ENCODE measurements at places on chromosomes 1 and 21.

DNA sequence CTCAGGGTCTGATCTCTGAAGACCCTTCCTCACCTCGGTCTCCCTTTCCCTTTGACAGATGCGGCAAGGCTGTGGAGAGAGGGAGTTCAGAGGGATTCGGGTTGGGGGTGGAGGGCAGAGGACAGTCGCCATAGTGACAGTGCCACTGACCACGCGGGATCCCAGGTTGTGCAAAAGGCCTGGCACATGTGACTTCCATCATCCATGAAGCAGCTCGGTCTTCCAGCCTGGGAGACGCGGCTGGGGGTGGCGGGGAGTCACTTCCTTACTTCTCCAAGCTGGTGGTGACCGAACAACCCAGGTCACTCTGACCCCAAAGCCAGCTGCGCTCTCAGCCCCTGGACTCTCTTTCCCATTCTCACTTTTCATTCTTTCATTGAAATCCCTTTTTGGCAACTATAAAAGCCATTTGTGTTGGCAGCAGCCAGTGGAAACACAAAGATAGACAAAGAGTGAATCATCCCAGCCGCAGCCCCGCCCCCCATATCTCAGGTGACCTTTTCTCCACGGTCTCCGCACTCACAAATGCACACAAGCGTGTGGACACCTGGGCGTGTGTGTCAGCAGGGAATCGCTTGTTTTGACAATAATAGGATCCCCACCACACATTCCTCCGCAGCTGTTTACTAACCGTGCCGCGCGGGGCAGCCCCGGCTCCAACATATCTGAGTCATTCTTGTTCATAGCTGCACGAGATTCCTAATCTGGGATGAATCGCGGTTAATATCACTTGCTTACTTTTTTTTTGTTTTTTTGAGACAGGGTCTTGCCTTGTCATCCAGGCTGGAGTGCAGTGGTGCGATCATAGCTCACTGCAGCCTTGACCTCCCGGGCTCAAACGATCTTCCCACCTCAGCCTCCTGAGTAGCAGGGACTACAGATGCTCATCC lies 68.3 kb downstream of the DHRS3 start:
- DNase-seq: peak; percentile 68

- DNase-seq: no peak
Observed at GRCh38 chr1:246678816-246679793, 45.1 kb upstream of the SCCPDH start.

DNA sequence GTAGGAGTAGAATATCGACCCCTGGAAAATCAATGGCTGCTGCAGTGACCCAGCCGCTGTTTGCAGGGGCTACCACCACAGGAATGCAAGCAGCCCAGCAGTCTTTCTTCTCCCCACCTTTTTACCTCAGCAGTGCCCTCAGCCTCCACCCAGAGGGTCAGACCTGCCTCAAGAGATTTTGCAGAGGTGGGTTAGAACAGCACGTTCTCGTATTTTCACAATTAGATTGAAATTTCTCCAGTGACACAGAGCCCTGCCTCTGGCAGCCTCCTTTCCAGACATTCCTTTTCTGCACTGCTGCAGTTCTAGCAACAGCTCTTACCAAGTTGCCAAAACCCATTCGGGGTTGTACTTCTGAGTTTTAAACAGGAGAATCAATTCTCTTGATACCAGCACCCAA lies 38.3 kb upstream of the PIGV start:
- no peak for DNase-seq

DNA sequence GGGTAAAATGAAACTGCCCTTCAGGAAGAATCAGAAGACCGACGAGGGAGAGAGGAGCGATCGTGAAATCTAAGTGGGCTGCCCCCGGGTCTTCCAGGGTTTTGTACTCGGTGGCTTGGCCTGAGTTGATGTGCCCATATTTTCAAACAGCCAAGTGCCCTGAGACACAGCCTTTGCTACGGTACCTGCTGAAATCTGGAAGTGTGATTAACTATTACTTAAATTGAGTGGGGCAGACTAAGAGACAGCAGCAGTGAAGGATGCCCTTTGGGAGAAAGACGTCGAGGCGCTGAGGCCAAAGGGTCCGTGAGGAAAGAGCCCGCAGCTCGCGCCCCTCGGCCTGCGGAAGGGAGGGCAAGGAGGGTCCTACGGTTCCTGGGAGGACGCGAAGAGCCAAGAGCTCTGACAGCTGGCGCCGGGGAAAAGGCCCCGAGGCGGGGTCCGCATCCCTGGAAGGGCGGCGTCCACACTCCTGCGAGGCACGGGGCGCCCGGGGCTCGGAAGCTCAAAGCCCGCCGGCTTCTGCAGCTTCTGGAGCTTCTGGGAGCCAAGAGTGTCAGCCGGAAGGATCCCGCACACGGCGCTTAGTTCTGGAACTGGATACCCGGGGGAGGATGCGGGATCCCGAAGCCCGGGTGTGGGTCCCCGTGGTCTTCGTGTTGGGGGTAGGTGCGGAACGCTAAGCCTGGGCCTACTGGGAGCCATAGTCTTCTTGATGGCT lies 15.4 kb upstream of the RNU1-4 start:
- no peak for DNase-seq

- DNase-seq: no peak
Observed at GRCh38 chr1:170461762-170462384, 70.1 kb upstream of the GORAB start.

GRCh38 chr1:243939167-243939848 lies 89.3 kb upstream of the AKT3 start:
- DNase-seq: no peak

DNA sequence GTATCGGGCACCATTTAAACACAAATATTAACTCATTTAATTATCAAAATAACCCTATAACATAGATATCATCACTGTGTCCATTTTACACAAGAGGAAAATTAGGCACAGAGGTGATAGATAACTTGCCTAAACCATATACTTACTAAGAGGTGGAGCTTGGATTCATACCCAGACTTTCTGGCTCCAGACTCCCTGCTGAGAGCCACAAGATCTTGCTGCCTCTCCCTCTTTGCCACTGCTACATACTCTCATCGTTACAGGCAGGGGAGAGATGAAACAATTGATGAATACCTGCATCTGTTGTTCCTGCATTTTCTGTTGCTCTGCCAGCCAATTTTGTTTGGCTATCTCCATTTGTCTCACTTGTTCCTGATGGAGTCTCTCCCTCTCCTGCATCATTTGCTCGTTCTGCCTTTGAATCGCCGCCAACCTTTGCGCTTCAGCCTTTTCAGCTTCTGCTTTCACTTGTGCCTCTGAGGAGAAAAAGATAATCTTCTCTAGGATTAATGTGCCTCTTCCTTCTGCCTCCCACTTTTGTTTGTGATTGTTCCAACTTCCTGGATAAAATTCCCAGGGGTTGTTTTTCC lies 10.6 kb downstream of the GBP5 start:
- DNase-seq: peak; percentile 26

DNA sequence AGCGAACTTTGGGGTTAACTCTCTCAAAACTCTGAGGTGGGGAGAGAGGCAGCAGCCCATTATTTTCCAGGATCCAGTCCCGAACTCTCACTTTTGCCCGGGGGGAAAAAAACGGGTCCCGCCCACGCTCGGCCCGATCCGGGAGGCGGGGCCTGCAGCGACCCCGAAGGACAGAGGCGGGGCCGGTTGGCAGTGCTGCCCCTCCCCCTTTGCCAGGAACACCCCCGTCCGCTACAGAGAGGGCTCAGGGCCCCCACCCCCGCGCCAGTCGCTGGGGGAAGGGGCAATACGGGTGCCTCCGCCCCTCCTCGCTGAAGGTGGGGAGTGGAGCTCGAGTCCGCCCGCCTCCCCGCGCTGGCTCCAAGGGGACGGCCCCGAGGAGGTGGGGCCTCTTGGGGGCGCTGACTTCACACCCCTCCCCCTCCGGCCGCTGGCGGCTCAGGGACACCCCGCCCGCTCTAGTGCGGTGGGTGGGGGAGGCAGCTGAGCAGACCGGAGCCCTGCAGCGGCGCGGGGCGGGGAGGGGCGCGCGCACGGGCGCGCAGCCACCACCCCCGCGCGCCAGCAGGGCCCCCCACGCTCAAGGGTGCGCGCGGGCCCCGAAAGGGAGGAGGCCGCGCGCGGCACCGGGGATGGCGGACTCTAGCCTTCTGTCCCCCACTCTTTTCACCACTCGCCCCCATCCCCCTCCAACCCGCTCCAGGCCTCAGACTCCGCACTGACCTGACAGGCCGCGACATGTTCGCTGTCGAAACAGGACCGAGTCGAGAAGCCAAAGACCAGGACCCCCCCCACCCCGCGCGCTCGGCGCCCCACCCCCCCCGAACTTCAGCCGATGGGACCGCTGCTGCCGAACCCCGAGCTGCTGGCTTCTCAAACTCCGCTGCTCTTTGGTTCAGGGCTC lies 496 bp downstream of the NUCKS1 start:
- DNase-seq: peak; percentile 96

- DNase-seq: no peak
Observed at GRCh38 chr1:171090604-171091003, at the start of gene FMO3. FMO3 (plus strand) TSS chr1:171090905; CDS start chr1:171092659, 1,754 bp downstream.

GRCh38 chr1:184535191-184535970 lies 148.6 kb downstream of the C1orf21 start:
- no peak for DNase-seq

GRCh38 chr1:32772281-32773017 lies 44.7 kb downstream of the YARS1 start:
- DNase-seq: no peak

- DNase-seq: no peak
Observed at GRCh38 chr1:43584204-43584603, 53.5 kb downstream of the PTPRF start.

- no peak for DNase-seq
Observed at GRCh38 chr21:46634427-46634826, 1.0 kb upstream of the PRMT2 start.

- no peak for DNase-seq
Observed at GRCh38 chr1:86380257-86380861, 15.8 kb downstream of the ODF2L start.

- DNase-seq: no peak
Observed at GRCh38 chr1:187237542-187237941, 408.8 kb downstream of the PLA2G4A start.

DNA sequence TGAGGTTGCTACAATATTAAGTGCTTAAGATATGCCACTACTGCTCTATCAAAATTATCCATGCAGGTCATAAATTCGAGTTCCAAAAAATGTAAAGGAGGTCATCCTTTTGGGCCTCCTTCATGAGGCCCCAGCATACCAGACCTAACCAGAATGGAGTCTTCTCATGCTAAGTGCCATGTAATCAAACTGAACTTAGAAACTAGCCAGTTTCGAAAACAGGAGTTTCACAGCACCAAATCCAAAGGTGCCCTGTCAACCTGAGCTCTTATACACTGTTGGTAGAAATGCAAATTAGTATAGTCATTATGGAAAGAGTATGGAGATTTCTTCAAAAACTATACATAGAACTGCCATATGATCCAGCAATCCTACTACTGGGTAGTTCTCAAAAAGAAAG lies 320.5 kb downstream of the ST6GALNAC3 start:
- DNase-seq: no peak

DNA sequence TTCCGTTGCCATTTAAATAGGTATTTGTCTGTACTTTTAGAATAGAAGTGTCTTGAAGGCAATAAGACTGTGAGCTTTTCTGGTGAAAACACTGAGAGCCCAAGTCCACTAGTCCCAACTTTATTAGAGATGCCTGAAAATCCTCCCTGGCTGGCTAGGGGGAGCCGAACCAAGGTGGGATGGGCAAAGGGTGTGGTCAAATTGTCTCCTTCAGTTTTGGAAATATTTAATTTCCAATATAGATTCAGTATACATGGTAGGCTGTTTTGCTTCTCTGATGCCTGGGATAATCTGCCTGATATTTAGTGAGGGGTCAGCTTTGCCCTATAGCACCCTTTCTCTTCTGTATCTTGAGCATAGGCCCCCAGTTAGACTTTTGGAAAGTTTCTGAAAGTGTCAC lies 3.5 kb downstream of the ROR1 start:
- no peak for DNase-seq

DNA sequence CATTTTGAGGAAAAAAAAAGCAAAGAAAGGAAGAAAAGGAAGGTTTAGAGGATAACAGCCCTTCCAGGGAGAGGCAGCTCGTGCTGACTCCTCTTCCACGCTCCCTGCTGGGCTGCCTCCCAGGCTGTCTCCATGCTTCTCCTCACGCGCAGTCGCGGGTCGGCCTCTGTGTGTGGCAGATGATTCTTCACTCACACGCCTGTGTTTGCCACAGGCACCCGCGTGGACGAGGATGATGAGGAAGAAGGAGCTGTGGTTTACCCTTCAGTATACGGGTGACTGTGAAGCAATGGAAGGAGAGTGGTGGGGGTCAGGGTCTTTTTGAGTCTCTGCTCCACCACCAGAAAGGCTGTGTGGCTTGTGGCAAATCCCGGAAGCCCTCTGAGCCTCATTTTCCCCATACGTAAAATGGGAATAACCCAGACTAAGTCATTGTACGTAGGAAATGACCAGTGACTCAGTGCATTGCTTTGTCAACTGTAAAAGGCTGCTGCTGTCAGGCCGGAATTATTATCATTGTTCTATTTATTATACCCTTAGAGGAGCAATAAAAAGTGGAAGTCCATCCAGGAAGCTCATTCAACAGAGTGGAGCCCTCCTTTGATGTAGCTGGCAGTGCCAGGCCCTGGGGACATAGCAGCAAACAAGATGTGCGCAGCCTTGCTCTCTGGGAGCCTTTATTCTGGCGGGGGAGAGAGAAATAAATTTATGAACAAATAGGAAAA lies 11.9 kb upstream of the SH2D2A start:
- DNase-seq: no peak

DNA sequence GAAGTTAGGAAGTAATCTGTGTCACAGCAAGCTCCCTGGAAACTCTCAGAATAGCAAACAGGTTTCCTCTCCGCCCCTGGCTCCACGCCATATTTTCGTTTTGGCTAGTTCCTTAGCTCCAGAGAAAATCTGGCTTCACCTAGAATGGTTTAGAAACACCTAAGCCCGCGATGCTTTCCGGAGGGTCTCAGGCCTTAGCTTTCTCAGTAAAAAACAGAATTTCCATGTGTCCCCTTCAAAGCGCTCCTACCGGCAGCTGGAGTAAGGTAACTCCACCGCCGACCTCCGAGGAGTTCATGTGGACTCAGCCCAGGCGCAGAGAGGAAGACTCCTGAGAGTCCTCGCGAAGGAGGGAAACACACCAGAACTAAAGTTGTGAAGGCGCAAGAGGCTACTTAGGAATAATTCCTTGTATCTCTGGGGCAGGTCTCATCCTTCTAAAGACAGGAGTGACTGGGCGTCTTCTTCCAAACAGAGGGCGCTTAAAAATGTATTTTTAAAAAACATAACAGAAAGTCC lies 406 bp downstream of the KIAA0040 start:
- DNase-seq: peak; percentile 67

DNA sequence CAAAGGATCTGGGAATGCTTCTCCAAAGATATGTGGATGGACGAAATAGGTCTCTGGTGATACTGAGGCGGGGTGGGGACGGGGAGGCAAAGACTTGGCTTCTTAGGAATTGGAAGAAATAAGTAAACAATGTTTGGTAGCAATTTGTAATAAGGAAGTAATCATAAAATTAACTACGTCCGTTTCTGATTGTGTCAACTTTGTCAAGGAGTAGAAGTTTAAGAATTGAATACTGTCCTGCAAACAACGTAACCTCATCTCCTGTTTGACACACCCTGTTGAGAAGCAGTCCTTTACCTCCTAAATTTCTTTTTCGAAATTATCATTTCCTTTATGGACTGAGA lies 471 bp downstream of the POLR3C start:
- no peak for DNase-seq

Data from left ventricle myocardium inferior (tissue), 1 donor.